ENCODE measurements at places on chromosomes 5 and 9.

DNA sequence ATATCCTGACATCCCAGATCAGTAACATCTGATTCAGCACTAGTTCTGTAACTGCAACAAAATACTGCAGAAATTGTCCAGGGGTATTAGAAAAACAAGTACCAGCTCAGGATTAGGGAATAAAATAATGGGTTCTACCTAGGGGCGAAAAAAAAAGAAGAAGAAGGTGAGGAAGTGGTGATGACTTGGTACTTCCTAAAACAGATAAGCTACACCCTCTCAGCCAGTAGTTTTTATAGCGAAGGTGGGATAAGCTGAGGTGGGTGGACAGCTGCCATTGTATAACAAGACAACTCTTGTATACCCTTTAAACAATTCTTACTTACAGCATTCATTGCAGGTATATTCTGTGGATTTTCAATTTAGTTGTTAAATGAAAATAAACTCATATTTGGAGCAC lies 19.1 kb downstream of the RAPGEF6 start:
- no peak for DNase-seq

DNA sequence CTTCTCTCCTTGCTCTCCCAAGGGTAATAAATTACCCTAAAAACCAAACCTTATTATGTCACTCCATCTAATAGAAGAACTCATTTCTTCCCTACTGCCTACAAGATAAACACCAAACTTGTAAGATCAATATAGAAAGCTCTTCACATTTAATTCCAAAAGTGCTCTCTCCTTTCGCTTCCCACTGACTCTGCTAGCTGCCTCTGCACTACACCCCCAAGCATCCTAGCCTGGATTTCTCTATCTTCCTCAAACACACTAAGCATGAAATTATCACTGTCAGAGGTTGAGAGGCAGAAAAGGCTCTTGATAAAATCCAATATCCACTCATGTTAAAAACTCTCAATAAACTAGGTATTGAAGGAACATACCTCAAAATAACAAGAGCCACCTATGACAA lies 162.4 kb downstream of the KCNN2 start:
- DNase-seq, result no peak

DNA sequence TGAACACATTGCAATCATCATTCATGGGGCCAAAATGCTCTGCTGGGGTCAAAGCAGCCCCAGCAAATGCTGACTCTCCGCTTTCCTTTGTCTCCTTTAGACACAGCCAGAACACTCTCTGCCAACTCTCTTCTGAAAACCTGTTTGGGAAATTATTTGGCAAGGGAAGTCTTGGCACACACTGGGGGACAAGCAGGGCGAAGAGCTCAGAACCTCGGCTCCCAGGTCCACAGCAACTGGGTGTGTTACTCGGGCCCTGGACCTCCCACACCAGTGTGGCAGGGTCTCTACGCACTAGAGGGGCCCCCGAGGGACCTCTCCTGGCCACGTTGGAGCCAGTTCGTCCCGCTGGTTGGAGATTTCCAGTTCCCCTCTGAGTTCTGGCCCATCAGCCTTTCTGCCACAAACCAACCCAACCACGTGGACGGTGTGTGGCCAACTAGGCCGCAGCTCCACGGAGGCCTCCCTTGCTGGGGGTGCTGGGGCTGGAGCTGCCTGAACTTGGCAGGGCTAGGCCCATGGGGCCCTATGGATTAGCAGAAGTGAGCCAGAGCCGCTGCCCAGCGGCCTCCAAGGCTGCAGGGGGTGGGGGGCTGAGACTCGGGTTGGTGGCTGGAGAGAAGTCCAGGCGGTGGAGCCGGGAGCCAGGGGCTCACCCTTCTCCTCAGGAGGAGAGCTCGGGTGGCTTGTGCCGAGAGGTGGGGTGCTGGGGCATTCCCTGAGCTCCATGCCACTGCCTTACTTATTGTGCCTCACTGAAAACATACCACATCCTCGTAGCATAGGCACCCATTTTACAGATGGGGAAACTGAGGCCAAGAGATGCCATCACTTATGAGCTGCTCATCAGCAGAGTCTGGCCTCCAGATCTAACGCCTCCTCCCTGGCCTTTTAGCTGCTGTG lies 46.8 kb upstream of the RNU6ATAC start:
- DNase-seq, result no peak

- no peak for DNase-seq
These were observed 8.4 kb downstream of the MTAP start for GRCh38 chr9:21810881-21811280.

GRCh38 chr9:123484130-123484529 lies 128.1 kb downstream of the CRB2 start:
- no peak for DNase-seq

GRCh38 chr5:74035521-74035937 lies 409.5 kb downstream of the ARHGEF28 start:
- no peak for DNase-seq

- DNase-seq, result no peak
These were observed 45.6 kb downstream of the SLC1A3 start for GRCh38 chr5:36651761-36652685.

GRCh38 chr9:72305707-72306106 lies 59.3 kb downstream of the ZFAND5 start:
- no peak for DNase-seq

GRCh38 chr5:11519236-11519635 lies 385.0 kb downstream of the CTNND2 start:
- DNase-seq, result no peak

DNA sequence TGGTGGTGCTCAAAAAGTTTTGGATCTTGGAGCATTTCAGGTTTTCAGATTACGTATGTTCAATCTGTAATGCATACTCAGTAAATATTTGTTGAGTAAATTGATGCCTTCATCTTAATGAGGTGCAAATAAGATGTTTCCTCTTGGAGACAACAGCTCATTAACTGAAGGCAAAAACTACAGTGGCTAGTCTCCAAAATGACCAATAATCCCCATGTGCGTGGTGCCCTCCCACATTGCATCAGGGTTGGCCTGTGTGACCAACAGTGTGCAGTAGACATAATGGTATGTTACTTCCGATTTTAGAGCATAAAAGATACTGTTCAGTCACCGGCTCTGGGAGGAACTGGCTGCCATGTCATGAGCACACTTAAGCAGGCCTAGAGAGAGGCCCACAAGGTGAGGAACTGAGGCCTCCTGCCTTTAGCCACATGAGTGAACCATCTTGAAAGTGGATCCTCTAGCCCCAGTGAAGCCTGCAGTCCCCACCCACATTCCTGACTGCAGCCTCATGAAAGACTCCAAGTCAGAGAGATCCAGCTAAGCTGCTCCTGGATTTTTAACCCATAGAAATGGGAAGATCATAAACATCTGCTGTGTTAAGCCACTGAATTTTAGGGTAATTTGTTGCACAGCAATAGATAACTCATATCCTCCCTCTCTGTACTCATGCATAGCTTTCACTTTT lies 55.7 kb downstream of the LIFR start:
- DNase-seq, result no peak

DNA sequence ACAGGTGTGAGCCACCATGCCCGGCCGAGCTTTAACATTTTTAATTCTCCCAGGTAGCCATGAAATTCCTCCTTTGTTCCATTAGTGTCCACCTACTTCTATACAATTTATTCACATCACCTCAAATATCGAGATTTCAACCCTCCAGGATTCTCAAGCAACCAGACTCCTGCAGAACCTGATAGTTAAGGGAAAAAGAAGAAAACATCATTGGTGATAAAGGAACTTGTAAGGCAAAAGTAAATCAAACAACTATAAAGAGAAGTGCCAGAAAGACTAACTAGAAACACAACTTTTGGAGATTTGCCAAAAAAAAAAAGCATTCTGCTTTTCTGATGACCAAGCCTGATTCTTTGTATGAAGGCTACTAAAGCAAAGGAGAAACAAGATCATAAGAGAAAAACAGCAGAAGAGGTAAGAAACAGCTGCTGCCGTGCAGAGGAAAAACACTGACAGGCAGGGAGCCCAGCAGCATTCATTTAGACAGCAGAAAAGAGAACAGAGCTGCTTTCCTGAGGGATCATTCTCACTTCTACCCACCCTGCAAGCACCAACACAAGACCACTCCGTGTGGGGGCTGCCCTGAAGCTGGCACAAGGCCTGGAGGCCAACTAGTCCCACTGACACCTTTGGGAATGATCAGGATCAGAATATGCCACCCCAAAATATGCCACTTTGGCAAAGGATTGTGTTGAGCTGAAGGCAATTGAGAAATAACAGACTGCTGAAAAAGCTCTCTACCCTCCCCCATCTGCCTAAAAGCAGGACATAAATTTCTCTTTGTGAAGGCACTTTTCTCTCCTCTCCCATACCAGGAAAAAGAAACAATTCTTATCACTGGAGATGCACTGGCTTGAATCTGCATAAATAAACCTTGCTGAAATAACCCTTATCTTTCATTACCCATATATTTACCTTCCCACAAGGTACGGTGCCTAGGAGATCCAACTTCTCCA lies 75.1 kb downstream of the ALDH7A1 start:
- DNase-seq, result no peak

DNA sequence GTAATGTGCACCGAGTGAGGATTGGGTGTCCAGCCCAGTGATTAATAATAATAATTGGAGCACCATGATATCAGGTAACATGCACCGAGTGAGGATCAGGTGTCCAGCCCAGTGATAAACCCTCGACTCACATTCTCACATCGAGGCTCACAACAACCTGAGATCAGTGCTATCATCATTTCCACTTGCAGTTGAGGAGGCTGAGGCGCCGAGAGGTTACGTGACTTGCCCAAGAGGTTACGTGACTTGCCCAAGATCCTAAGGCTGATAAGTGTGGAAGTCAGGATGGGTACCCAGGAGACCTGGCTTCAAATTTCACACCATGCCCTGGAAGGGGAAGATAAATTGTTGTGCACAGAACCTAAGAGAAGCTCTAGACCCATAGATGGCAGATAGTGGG lies 189.4 kb downstream of the MED10 start:
- no peak for DNase-seq

DNA sequence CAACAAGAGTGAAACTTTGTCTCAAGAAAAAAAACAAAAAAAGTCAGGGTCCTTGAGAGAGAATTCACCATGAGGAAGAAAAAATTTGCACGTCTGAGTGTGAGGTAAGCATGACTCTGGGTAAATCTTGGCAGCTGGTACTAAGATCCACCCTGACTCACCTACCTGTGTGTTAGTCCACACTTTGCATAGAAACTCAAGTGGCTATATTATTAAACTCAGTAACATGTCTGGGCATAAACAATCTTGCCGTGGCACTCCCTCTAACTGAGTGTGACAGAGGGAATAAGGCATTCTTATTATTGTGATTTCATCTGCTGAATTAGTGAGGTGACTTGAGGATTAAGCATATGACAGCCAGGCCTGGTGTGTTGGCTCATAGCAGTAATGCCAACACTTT lies 259.4 kb upstream of the VLDLR start:
- no peak for DNase-seq

GRCh38 chr5:31502506-31502905 lies 29.4 kb downstream of the DROSHA start:
- DNase-seq, result no peak

DNA sequence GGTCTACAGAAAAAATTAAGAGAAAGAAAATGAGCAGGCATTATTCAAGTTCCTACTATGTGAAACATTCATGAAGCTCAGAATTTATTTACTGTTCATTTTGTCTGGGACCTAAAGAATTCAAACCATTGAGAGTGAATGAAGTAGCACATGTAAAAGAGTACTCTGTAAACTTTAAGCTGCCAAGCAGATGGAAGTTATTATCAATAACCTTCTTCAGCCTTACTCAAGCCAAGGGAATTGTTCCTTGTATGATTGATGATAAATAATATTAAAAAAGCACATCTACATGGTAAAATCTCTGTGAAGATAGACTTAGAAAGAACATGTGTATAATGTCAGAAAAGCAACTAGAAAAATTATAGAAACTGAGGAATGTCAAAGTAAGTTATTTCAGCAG lies 17.8 kb upstream of the GLIS3 start:
- DNase-seq, result no peak

DNA sequence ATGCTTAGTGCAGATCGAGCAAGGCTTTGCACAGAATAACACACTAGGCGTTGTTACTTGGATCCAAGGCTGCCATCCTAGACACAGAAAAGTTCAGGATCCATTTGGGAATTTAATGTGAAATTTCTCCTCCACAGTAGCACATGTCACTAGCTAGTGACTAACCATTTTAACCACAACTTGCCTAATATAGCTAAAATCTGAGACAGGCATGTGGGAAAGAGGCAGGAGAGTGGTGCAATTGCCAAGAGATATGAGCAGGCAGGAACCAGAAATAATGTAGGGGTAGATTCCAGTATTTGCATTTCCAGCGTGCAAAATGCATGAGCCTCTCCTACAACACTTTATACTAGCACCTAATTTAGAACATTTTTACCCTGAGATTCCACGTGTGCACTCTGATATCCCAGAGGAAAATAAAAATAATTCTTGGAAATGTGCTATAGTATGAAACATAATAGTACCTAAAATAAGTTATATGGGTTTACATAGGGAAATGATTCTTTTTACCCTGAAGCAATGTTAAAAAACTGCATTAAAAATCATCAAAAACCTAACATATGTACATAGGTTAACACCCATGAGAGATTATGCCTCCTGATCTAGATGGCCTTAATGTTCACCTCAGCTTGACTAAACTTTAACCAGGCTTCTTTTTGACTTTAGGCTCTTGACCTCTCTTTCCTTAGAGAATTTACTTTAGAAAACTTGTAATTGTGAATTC lies 1230.6 kb upstream of the NUDT12 start:
- no peak for DNase-seq

DNA sequence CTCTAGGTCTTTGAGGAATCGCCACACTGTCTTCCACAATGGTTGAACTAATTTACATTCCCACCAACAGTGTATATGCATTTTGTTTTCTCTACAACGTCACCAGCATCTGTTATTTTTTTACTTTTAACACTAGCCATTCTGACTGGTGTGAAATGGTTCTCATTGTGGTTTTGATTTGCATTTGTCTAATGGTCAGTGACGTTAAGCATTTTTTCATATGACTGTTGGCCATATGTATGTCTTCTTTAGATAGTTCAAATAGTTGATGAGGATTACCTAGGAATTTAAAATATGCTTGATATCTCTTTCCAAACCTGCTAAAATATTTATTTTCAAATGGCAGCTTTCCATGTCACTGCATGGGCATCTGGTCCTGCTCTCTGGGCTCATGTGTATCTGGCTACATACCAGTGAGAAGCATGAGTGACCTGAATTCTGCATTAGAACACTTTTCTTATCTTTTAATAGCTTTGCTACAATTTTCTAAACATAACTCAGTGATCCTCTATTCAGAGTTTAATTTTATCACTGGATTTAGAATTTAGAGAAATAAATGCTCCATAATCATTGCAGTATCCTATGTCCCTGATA lies 95.8 kb upstream of the ADAMTS16 start:
- no peak for DNase-seq

- no peak for DNase-seq
These were observed 25.9 kb downstream of the CCDC171 start for GRCh38 chr9:15578714-15579113.

All from stimulated activated CD4-positive, alpha-beta T cell treated with anti-CD3 and anti-CD28 coated beads, Interleukin-1b, Interleukin-23, amount 100 ng/mL, for 48 hours (primary cell).